ENCODE measurements at places on chromosomes 6 and 20. TPM values are rescaled to one million over a fixed set of nuclear protein-coding genes. Genes with fewer than 3 reads are reported as not detected.

The BPIFB1 gene
- total RNA-seq = 0.12 TPM

The MTO1 gene
- total RNA-seq = 12.9 TPM

The WFDC12 gene
- total RNA-seq = not detected

The DDX43 gene
- not detected for total RNA-seq

The COL9A3 gene
- 0.36 TPM for total RNA-seq

The LAMP5 gene
- total RNA-seq = 0.05 TPM

The OR2J3 gene
- not detected for total RNA-seq

The MRPS10 gene
- 45.3 TPM for total RNA-seq

The PRDM13 gene
- total RNA-seq = 1.1 TPM

The PERP gene
- total RNA-seq = 96.8 TPM

The CEP162 gene
- 2.2 TPM for total RNA-seq

The GRM1 gene
- 0.04 TPM for total RNA-seq

The CFAP206 gene
- total RNA-seq = 0.56 TPM

The ADGRF5 gene
- not detected for total RNA-seq

The MAS1 gene
- not detected for total RNA-seq

The MEI4 gene
- not detected for total RNA-seq

The GSTA2 gene
- 0.06 TPM for total RNA-seq

The RBM24 gene
- 13.1 TPM for total RNA-seq

The WFDC10B gene
- not detected for total RNA-seq

The CDH4 gene
- 6.7 TPM for total RNA-seq

The LY6G6F gene
- not detected for total RNA-seq

The PTCRA gene
- total RNA-seq = not detected

The ZNF318 gene
- total RNA-seq = 6.5 TPM

The ARMC2 gene
- 3.0 TPM for total RNA-seq

The OLIG3 gene
- total RNA-seq = not detected

The PPP1R18 gene
- 45.9 TPM for total RNA-seq

The KIAA1755 gene
- total RNA-seq = 0.12 TPM

The SEMG1 gene
- total RNA-seq = not detected

The OVOL2 gene
- 0.20 TPM for total RNA-seq

The LAMA5 gene
- 352 TPM for total RNA-seq

The RAB32 gene
- 34.3 TPM for total RNA-seq

The FAM209A gene
- 0.25 TPM for total RNA-seq

The CALHM6 gene
- 0.45 TPM for total RNA-seq

The MAPK13 gene
- 0.92 TPM for total RNA-seq

The PAX1 gene
- total RNA-seq = not detected

The TGM3 gene
- not detected for total RNA-seq

The ACSS1 gene
- 7.1 TPM for total RNA-seq

The KCNS1 gene
- not detected for total RNA-seq

The PTPRK gene
- total RNA-seq = 17.3 TPM

The SIGLEC1 gene
- total RNA-seq = not detected

The TOMM6 gene
- total RNA-seq = 309 TPM

The SH3BGRL2 gene
- total RNA-seq = 0.25 TPM

The WASF1 gene
- total RNA-seq = 12.7 TPM

The TPX2 gene
- 111 TPM for total RNA-seq

The TPBG gene
- 54.1 TPM for total RNA-seq

The KATNA1 gene
- 12.0 TPM for total RNA-seq

The NSFL1C gene
- total RNA-seq = 123 TPM

The RALGAPB gene
- 19.4 TPM for total RNA-seq

All from A549 treated with DMSO at 1 μM for 4 hours (cell line).